ENCODE measurements at places on chromosomes 11 and 22.

DNA sequence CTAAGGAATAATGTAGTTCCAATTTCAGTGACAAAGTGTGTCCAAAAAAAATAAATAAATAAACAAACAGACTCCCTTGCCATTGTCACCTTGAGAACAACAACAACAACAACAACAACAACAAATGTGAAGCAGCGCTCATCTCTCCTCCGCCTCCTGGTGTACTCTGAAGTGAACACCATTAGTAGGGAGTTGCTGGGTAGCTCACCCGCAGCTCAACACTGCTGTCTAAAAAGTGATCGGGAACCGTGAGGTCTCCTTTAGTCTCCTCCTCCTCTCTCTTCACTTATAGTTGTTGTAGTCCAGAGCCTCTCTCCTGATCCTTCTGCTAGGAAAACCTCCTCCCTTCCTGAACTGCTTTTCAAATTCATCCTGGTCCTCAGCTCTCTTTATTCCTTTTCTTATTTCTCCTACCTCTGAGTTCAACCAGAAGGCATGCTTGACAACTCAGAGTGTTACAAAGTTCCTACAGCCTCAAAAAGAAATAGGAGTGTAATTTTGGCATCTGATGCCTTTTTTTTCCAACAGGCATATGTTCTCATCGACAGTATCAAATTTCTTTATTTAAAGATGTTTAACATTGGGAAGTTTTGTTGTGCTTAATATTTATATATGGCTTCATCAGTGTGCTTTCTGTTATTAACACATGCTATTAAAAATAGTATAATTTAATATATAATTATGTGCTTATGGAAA is 215.1 kb downstream of the PGR start:
- peak; percentile 57 for DNase-seq

DNA sequence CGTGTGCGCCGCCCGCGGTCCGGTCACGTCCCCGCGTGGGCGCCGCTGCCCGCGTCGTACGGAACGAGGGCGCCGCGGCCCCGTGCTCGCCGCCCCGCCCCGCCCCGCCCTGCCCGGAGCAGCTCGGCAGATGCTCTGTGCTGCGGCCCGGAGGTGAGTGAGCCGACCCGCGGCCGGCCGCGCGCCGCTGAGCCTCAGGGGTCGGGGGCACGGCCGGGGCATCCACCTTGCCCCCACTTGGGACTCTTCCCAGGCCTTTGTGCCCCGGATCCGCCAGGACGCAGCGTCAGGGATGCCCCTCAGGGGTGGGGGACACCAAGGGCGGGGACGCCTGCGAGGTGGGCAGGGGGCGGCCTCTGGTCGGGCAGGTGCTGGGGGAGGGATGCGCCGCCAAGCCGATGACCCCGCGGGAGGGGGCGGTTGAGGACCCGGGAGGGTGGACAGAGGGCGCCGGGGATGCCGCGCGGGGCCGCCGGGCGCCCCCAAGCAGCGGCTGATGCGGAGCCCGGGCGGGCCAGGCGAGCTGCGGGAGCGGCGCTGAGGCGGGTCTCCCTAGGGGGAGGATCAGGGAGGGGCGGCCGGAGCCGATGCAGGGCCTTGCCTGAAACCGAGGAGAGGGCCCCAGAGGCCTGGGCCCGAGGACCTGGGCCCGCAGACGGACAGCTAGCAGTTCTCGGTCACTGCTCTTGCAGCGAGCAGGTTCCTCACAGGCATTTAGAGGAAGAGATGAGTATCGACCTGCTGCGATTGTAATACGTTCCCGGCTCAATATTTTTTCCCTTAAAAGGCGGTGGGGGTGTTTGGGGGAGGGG is at the start of gene GNAZ:
GNAZ (plus strand) TSS at position 102 of the 812 bp plus-strand sequence. CDS start 25,177 bp downstream, outside the sequence.
- peak; percentile 10 for DNase-seq

DNA sequence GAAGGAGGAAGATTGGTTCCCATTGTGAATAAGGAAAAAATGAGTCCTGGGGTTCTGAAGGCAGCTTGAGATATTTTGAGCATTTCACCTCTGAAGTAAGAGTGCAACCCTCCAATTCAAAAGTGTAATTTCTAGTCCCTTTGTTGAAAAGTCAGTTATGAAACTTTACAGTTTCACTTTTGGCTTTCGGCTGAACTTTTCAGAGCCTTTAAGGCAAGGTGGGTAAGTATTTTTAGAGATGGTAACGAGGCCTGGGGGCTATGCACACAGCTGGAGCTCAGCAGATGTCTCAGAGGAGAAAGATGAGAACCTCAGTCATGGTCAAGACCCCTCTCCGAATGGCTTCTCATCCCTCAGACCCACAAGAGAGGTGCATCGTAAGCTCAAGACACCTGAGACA is 267.6 kb downstream of the KIRREL3 start:
- no peak for DNase-seq

DNA sequence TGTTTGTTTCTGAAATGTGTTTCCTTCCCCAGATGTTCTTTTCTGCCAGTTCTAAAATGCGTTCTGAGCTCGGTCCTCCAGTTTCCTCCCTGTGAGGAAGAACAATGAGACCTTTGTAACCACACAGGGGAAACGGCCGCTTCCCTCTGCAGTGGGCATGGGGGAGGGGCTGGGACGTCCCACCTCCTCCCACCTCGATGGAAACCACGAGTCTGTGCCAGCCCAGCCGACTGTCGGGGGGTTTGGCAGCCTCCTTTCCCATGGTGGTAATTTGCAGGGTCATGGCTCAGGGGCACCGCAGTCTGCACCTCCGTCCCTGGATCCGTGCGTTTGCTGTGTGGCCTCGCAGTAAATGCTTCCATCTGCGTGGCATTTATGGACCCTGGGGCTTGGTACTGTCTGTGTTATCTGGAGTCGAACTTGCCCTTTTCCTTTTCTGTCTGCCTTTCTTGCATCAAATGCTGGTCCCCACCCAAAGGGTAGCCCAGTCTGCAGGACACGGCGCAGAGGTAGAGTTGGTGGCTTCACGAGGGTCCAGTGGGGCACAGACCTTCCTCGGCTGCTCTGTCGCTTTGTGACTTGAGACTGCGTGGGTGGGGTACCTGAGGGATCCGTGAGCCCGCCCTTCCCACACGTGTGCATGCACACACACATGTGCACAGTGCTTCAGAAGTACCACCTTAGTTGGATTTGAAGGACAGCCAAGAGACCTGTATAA is 16.1 kb downstream of the LRP5 start:
- DNase-seq, result peak; percentile 49

DNA sequence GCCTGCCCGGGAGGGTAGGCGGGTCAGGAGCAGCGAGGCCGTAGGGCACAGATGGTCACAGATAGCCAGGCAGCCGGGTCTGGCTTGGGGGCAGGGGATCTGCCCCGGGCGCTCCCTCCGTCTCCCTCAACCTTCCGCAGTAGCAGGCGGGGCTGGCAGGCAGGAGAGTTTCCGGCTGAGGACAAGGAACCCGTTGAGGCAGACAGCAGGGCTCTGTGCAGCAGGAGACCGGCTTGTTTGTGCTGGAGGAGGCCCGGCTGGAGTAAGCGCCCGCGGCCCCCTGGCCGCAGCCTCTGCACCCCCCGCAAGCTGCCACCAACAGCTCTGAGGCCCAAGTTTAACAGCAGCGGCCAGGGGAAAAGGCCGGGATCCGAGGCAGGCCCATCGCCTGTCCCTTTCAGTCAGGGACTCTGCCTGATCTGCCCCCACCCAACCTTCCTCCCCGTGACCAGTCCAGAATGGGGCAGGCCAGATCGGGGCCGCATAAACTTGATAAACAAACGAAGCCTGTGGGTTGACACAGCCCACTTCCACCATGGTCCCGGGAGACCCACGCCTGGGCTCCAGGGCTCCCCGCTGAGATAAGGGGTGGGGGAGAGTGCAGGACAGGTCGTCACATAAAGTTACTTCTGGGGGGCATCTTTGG is 13.6 kb downstream of the SCARF2 start:
- DNase-seq, result no peak

- no peak for DNase-seq
Observed at GRCh38 chr11:12482839-12483238, 105.5 kb downstream of the PARVA start.

GRCh38 chr11:16942342-16942741 is 71.9 kb downstream of the PLEKHA7 start:
- DNase-seq, result no peak

DNA sequence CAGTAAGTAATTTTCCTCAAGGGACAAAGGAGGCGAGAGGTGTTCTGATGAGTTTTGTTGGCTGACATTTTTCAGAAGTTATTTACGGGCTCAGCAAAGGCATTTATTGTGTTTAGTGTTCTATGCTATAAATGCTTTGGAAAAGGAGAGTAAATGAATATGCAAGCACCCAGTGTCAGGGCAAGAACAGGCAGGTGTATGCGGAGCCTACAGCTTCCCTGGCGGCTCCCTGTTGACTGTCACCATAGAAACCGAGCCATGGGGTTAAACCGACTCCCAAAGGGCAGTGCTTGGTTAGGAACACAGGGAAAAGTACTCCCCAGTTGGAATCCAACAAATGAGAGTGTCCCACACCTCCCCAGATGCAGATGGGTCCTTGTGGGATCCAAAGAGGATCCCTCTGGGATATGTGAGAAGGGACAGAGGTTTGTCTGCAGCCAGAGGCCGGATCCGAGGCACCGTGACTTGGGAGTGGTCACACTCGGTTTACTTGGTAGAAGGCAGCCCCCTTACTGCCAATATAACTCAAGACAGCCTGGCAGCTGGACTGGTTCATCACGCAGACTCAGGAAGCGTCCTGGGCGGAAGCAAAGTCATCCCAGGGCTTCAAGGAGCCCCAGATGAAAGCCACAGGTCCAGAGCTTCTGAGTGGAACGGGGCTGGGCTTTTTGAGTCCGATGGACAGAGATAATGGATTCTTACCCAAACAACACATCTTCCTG is 329.7 kb downstream of the CTTN start:
- DNase-seq, result no peak

- DNase-seq, result no peak
Observed at GRCh38 chr11:128477811-128478210, 109.5 kb downstream of the ETS1 start.

DNA sequence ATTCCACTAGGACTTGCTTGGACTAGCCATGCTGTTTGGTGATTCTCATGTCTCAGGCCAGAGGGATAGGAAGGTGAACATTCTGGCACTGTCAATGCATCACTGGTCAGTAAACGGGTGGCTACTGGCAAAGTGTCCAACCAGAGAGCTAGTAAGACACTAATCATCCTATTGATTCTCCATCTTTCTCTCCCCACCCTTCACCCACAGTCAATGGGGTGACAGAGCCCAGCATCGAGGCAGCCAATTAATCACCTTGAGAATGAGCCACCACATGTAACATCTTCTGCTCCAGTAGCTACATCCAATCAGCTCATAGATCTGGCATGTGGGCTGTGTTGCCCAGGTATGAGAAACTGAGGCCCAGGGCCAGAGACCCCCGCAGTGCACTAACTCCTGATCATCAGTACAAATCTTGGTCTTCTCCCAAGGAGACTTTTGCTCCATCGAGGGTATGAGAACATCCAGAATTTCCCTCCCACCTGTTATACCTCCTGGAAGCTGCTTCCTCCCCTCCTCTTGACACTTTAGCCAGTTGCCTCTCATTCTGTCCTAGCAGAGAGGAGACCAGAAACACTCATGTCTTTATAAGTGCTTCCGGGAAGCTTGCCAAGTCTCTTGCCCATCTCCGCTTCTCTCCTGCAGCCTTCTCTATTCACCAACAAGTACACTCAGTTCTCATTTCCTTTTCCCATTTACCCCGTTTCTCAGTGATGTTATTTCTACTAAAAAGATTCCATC is 17.0 kb downstream of the HTR3A start:
- no peak for DNase-seq

- no peak for DNase-seq
Observed at GRCh38 chr22:39016592-39016991, 2.5 kb downstream of the APOBEC3C start.

GRCh38 chr22:21573293-21573734 is 5.8 kb downstream of the UBE2L3 start:
- DNase-seq, result no peak

DNA sequence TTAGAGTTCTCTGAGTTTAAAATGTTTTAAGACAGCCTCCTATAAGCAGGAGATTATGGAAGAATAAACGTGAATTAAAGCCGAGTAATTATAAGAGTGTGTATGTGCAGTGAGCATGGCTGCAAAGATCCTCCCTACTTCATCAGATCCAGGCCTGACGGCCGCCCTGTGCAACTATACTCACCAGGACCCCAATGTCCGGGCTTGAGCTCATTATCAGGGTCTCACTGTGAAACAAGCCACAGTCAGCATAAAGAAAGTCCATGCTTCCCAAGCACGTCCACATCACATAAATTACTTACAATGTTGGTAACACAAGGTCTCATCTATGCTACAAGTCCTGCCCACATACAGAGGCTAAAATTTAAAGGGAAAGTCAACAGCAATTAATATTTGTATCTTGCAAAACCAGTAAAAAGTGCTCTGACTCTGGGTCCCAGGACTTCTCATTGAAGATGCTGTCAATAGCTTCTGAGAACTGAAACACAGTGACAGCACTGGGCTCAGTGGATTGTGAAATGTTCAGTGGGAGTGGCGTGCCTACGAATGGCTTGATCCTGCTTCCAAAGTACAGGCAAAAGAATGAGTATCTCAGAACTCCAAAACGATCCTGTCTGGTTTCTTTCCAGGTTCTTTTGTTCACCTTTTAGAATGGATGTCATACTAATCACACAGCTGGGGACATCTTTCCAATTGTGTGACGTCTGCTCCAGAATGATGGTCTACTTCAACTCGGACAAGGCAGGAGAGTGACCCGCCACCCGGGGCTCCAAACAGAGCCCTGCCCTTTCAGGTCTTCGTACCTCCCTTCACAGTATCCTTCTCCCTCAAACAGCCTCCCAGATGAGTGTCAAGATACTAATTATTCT is 72.1 kb upstream of the ARFGAP3 start:
- no peak for DNase-seq

GRCh38 chr11:33892906-33893594 is 1.2 kb upstream of the LMO2 start:
- peak; percentile 14 for DNase-seq

DNA sequence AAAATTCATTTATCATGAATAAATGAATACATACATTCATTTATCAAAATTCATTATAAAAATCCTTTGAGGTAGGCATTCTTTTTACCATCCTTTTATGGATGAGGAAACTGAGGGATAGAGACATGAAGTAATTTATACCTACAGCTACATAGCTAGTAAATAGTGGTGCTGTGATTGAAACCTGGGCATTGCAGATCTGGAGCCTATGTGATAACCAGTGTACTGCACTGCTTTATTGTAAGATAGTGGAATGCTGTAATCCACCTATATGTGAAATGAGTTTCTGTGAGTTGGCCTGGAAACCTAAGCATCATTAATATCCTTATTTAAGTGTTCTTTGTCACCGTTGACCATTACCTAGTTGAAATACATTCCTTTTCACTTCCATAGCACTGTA is 4.5 kb downstream of the QSER1 start:
- no peak for DNase-seq

DNA sequence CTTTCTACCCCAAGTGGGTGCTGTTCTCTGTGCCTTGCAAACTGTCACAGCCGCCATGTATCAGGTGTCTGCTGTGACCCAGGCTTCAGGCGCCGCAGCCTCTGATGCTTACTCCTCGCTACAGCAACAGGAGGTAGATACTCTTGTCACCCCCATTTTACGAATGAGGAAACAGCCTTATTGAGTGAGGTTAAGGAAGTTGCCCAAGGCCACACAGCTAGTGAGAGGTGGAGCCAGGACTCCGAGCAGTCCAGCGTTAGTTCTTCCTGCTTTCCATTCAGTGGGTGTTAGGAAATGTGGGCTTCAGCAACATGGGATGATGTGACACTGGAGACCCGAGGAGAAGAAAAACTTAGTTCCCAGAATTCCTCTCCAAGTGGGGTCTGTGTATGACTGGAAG is 14.3 kb downstream of the RNF215 start:
- no peak for DNase-seq

- DNase-seq, result peak; percentile 93
Observed at GRCh38 chr22:46754110-46754799, 8.2 kb upstream of the TBC1D22A start.

GRCh38 chr22:48669986-48670716 is 1157.5 kb downstream of the BRD1 start:
- no peak for DNase-seq

- peak; percentile 65 for DNase-seq
Observed at GRCh38 chr11:100681064-100681502, 6.0 kb upstream of the ARHGAP42 start.
